Epithelial cell of umbilical artery (primary cell): ENCODE measurements at places on chromosomes 4 and X. TPM values are rescaled to one million over a fixed set of nuclear protein-coding genes. Genes with fewer than 3 reads are reported as not detected.

NLGN3 gene
- 0.15 TPM in 1 of 2 replicates, not detected in the other for total RNA-seq

RBM46 gene
- total RNA-seq = under 0.01 TPM in 1 of 2 replicates, not detected in the other

NDST3 gene
- total RNA-seq = not detected in 2 replicates

FAM241A gene
- total RNA-seq = 5.5 and 11.9 TPM in 2 replicates

CDS1 gene
- not detected in 2 replicates for total RNA-seq

CSN1S1 gene
- 0.30 and 0.32 TPM in 2 replicates for total RNA-seq

FAM47A gene
- not detected in 2 replicates for total RNA-seq
